Retina (tissue), 1 donor: ENCODE measurements at places on chromosomes 16 and 17.

- peak; percentile 60 for DNase-seq
These were observed 168.9 kb downstream of the SHISA9 start for GRCh38 chr16:13070268-13070667.

DNA sequence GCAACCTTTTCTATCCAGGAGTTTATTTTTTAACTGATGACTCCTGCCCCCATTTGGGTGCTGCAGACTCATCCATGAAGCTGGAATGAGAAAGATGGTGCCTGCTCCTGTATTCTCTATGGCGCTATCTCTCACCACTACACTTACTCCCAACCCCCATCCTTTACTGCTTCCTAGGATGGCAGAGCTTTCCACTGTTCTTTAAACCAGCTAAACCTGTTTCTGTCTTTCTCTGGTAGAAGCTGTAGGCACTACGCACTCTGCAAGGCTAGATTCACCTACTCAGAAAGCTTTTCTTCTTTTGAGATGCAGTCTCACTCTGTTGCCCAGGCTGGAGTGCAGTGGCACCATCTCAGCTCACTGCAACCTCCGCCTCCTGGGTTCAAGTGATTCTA is 47.0 kb downstream of the ADAMTS18 start:
- no peak for DNase-seq

DNA sequence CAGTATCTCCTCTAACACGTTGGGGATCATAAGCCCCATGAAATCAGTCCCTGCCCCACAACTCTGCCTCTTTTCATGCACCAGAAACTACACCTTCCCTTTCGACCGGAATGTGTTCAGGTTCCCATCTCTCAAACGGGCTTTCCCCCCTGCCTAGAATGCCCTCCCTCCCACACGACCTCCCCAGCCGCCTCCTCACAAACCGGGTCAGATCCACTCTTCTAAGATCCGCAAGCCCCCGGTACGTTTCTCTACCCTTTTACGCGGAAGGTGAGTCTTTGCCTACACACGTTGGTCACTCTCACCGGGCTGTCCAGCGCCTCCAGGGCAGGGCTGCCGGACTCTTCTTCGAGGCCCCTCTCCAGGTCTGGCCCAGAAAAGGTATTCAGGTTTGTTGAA is 708 bp downstream of the DHX33 start:
- no peak for DNase-seq

DNA sequence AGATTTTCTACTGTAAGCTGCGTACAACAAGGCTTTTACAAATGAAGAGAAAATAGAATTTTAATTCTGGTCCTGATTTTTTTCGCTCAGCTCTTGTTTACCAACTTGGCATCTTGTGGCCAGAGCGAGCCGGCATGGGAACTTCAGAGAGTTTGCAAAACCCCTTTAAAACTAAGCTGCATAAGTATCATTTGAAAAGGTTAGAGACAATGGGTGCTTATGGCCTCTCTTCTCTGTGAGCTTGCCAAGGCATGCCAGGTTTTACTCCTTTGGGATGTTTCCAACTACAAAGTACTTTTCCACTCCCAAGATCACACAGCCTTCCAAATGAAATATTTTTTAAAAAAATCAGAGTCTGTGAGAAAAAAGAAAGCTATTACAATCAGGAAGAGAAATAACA is 62.4 kb upstream of the FA2H start:
- DNase-seq = no peak

- peak; percentile 80 for DNase-seq
These were observed 64.4 kb downstream of the KSR1 start for GRCh38 chr17:27520491-27521185.

- no peak for DNase-seq
These were observed 127.3 kb downstream of the MGAT5B start for GRCh38 chr17:76995387-76996105.

DNA sequence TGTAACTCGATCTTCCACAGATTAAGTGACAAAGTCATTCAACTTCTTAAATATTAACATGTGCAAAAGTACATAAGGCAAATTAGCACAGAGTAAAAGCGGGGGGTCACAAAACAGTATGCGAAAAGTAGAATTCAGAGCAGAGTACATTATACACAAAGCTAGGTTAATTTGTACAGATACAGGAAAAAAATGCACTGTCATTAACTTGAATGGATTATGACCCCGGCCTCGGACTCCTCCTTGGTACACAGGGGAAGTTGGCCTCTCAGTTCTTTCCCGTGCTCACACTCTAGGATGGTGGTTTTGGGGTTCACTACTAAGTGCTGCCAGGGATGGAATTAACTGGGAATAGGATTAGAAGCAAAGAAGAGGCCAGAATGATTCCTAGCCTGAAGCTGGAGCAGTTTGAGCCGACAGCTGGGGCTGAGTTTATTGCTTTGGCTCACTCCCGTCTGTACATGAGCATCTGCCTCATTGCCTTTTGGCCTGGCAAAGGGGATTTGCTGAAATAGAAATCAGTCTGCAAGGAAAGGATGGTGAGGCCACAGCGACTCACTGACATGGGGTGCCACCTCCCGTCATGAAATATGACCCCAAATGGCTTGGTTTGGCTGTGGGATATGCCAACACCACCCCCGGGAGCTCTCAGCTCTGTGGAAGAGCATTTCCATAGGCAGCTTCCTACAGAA is 23.6 kb downstream of the NTN1 start:
- no peak for DNase-seq

GRCh38 chr17:27565874-27566670 is 64.9 kb upstream of the LGALS9 start:
- DNase-seq = no peak

- DNase-seq = peak; percentile 39
These were observed 28.0 kb upstream of the SNN start for GRCh38 chr16:11639925-11640899.

DNA sequence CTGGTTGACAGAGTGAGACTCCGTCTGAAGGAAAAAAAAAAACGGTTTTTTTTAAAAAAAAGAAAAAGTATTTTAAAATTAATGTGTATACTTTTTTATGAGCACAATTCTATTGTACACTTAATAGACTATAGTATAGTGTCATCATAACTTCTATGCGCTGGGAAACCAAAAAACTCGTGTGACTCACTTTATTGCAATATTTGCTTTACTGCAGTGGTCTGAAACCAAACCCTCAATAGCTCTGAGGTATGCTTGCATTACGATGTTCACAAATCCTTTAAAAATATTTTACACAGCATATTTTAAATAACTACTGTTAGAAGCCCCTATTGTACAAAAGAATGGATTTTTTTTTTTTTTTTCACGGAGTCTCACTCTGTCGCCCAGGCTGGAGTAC is 12.4 kb upstream of the MAP2K6 start:
- no peak for DNase-seq

DNA sequence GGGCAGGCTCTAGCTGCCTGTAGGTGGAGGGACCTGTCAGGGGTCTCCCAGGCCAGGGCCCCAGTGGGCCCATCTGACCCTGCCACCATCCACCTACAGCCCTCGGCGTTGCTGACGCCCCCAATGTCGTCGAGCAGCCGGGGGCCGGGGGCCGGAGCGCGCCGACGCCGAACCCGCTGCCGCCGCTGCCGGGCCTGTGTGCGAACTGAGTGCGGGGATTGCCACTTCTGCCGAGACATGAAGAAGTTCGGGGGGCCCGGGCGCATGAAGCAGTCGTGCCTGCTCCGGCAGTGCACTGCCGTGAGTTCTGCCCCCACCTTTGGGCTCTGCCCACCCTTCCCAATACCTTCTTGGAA is 2.2 kb downstream of the FBXL19 start:
- no peak for DNase-seq

DNA sequence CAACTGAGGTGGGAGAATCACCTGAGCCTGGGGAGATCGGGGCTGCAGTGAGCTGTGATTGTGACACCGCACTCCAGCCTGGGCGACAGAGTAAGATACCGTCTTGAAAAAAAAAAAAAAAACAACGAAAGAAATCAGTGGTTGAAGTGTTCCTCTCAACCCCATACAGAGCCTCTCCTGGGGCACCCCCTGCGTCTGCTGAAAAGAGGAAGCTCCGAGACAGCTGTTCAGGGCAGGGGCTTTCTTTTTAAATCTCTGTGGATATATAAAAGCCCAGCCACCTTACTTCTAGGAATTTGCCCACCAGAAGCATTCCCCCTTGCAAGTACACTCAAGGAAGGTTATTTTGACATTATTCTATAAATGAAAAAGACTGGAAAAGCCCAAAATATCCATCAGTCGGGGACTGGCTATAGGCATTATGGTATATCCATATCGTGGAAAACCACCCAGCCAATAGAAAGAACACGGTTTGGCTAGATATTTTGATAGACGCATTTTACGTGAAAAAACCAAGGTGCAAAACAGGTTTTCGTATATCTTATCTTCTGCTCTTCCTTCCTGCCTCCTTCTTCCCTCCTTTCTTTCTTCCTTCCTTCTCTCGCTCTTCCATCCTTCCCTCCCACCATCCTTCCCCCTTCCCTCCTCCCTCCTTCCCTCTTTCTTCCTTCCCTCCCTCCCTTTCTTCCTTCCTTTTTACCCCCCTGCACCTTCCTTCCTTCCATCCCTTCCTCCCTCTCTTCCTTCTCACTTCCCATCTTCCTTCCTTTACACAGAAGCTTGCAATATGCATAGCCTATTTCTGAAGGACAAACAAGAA is 9.2 kb upstream of the CCL22 start:
- DNase-seq = no peak

DNA sequence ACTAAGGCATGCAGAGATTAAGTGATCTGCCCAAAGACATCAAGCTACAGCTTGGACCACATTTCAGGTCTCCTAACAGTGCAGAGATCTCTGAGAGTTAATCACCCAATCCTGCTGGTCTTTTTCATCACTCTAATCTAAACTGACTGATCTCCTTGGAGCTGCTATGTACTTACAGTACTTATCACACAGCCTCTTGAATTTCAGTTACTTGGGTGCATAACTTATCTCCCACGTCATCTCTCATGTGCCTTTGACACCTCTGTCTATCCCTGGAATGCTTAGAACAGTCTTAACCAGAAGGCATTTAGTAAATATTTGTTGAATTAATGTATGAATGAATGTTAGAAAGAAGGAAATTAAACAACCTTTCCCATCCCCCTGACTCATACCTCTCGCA is 139.0 kb downstream of the SNX11 start:
- no peak for DNase-seq

- DNase-seq = no peak
These were observed 149.5 kb upstream of the MON1B start for GRCh38 chr16:77041468-77041867.

DNA sequence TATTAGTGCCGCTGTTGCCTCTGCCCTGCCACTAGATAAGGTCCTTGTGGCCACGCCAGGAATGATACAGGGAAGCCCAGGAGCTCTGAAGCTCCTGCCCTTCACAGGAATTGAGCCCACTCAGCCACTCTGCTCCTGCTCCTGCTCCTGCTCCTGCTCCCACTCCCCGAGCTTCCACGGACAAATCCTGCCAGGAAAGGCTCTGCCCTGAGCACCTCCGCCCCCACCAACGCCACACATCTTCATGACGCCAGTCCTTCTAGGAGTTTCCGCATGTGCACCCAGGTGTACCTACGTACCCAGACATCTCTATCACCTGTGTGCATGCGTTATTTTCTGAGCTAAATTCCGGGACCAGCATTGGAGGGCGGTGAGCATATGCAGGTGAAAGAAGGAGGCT is 369.1 kb downstream of the C16orf95 start:
- no peak for DNase-seq

DNA sequence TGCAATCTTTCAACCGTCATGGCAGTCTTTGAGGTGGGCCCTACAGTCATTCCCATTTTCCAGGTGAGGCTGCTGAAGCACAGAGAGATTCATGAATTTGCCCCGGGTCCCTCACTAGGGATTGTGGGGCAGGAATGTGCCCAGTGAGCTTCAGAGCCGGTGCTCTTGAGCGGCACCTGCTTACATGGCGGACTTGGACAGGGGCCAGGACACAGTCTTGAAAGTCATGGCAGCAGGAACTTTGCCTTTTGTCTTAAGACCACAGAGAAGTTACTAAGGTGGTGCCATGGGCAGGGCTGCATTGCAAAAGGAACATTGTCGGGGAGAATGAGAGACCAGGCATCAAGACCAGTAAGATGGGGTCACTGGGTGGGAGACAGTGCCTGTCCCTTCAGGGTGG is 363.4 kb downstream of the FOXL1 start:
- DNase-seq = no peak

DNA sequence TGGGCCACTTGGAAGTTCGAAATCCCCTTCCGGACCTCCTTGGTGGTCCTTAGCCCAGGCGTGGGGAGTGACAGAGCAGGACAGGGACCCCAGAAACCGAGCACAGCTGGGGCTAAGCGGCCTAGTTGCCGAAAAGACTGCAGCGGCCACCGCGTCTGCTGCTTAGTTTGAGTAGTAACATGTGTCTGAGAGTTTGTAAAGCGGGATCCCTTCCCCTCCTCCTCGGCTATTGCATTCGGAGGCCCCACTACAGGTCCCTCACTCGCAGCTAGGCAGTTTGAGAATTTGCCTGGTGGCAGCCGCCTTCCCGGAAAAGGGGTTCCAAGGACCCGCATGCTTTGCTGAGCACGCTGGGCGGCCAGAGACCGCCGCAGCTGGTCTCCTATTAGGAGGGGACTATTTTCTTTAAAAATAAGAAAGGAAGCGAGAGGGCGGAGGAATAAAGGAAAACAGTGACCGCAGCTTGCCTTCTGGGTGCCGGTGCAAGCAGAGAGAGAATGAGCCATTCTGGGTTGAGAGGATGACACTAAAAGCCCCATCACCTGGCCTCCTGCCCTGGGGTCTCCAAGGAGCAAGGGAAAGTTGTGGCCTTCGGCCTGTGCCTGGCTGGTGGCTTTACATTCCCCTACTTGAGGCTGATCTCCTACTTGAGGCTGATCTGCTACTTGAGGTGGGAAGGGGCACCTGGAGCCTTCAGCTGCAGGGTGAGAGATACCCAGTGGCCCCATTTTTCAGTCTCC is 1.1 kb upstream of the HOXB5 start:
- DNase-seq = no peak

DNA sequence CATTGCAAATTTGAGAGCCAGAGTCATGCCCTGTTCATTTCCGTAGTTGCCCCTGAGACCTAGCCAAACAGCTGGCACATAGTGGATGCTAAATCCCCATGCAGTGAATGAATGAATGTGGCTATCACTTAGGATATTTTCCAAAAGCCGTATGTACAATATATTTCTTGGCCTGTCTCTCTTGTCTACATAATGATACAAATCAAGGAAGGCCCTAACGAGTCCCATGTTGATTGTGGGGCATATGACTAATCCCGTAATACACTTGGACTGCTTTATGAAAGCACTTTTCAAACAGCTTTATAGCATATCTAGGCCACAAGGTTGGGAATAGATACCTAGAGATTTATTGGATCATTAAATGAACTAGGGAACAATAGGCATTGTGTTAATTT is 478.0 kb downstream of the SLC39A11 start:
- no peak for DNase-seq

DNA sequence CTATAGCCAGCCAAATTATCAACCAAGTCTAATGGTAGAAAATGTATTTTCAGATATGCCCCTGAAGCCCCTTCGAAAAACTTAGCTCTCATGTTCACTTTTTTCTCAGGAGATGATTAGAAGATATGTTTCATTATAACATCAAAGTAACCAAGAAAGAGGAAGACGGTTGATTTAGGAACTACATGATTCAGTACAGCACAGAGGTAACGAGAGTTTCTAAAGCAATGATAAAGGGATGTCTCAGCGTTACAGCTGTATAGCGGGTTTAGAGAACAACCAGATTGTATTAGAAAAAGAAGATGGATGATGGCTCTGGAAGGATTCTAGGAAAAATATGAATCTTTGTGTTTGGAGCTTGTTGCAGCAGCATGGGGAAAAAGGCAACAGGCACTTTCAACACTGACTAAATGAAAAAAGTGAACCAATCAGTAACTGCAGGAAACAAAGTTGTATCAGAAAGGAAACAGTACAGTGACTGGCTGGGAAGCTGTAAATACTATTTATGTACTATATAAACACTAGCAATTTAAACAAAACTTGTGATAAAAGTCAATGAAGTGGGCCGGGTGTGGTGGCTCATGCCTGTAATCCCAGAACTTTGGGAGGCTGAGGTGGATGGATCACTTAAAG is 21.5 kb downstream of the MBTD1 start:
- no peak for DNase-seq
